ENCODE measurements at places on chromosomes 3 and 15. TPM values are rescaled to one million over a fixed set of nuclear protein-coding genes. Genes with fewer than 3 reads are reported as not detected.

PLA2G4D gene
- not detected for total RNA-seq

MYLK gene
- 127 TPM for total RNA-seq

CNTN4 gene
- not detected for total RNA-seq

EPHB3 gene
- under 0.01 TPM for total RNA-seq

Data from bladder microvascular endothelial cell (primary cell).